ENCODE measurements at places on chromosomes 12 and 14.
A peak's percentile ranks its signal among the peaks of the same experiment; 100 is the strongest.

DNA sequence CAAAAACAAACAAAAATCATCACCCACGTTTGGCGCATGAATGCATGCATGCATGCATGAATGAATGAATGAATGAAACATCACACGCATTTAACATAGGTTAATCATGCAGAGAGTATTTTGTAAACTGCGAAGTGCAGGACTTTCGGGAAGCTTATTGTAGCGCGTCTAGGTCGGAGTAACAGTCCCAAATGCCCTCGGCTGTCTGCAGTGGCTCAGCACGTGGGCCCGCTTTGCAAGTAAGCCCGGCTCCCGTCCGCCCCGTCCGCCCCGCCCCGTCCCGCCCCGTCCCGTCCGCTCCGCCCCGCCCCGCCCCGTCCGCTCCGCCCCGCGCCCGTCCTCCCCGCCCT lies 263 bp upstream of the IFT81 start:
- no peak for DNase-seq

DNA sequence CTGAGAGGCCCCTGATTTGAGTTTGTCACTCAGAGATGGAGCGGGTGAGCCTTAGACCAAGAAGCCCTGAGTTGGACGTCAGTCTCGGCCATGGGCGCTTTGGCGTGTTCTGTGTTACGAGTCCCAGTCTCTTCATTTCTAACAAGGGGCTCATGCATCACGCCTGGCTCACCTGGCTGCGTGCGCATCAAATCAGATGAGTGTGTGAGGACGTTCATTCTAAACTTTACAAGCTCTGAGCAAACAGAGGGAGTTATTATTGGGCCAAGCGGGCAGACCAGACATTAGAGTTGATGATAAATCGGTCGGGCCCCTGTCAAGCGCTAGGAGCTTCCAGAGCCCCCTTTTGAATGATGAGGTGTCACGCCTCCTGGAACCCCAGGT lies 117.2 kb downstream of the CALM1 start:
- peak; percentile 42 for DNase-seq

DNA sequence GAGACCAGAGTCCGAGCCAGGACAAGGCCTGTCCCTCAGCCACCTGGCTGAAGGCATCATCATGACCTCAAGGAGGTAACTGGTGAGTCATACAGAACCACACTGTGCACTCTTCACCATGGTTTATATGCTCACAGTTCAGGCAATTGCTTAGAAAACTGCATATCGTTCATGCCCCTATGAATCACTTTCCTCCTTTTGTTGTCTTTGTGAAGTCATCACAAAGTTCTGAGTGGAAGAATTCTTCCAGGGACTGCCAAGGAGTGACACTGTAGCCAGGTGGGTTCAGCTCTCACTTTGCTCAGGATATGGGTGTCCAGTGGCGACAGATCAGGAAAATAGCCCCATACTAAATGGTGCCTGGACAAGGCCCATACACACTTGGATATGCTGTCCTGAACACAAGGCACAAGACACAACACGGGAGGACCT lies 92.5 kb downstream of the DPF3 start:
- no peak for DNase-seq

DNA sequence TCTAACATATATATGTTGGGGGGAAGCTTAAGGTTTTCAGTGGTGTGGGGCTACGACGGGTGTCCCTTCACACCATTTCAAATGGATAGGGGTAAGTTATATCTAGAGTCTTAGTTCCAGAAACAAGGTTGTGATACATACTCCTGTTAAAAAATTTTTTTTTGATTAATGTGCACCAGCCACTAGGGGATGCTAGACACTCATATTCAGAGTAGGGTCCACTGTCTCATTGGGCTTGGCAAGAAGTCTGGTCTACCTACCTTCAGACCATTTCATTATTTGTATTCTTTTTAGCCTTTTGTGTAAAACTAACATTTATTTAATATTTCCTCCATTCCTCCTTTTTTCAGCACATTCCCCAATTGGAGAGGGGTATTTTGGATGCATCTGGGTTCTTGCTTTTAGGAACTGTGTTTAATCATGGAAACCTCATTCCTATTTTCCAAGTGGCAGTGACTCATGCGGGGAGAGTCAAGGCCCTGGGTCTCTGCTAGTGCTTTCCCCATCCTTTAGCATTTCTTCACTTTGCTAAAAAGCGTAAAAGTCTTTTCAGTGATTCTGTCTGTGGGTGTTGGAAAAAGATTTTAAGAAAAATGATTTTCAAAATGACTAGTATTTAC lies 33.4 kb downstream of the ANO4 start:
- DNase-seq, result no peak

DNA sequence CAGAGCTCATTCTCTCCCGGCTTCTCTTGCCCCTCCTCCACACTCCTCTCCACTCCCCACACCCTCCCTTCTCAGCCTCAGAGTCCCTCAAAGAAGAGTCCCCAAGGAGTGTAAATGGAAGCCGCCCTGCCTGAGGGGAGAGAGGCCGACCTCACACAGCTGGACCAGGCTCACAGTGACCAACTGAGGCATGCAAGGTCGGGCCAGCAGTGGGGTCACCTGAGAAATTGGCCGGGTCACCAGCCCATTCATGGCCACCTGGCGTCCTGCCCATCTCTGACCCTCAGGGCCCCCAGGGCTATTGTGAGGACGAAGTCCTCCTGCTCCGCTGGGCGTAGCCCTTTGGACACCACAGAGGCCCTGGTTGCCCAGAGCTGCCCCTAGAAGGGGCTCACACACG lies 49.5 kb upstream of the NUAK1 start:
- DNase-seq, result no peak

DNA sequence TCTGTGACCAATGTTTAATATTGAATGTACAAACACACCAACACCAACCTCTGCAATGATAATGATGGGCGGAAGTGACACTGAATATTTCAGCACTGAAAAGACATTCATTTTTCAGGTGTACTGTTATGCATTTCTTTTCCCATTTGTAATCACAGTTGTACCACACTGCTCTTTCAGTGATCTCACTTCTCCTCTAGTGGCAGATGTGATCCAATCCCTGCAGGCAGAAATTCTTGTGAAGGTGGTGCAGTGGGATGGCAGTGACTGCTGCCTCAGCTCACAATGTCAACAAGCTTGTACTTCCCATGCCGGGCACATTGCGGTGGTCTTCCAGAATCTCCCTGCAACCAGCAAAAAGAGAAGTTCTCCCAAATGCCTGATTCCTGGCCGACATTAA lies 23.0 kb upstream of the ERGIC2 start:
- DNase-seq, result no peak

- no peak for DNase-seq
Measured at GRCh38 chr12:98646294-98647090, 1.4 kb downstream of the APAF1 start.

DNA sequence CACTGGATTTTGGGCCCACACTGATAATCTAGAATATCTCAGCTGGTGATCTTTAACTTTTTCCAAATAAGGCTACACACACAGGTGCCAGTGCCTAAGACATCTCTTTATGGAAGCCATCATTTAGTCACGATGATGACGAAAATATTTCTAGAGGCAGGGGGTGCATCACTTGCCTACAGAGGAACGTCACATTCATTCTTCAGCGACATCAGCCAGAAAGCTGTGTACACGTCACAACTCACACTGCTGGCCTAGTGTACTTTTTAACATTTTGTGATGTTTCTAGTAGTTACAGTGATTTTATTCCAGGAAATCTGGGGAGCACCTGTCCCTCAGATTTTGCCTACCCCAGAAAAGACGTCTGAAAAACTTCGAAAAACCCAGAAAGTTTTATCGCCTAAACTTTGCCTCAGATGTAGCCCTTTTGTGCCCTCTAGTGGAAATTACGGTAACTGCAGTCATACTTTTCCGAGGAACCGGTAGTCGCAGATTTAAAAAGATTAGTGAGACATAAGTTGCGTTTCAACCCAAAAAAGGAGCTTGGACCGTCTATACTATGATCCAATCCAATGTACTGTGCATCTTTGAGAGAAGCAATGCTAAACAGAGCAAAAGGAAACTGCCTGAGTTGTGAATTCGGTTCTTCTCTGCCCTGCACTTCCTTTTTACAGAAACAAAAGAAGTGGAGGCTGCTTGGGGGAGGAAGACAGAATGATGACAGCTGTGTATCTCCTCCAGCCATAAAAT lies 64.3 kb upstream of the STON2 start:
- peak; percentile 85 for DNase-seq

DNA sequence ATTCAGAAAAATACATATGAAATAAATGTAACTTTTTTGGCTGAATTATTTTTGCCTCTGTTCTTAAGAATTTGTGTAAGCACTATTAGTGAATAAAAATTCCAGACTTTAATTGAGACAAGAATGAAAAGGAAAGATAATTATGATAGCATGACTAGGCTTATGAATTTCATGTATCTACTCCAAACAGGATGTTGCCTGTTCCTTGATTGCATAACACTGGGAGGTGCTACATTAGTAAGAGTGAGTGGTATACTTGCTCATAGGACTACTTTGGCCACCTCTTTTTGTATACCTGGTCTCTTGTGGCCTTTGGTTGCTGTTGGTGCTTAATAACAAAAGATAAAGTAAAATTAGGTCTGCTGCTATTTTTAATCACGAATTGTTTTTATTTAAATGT lies 112.8 kb downstream of the NAV3 start:
- peak; percentile 34 for DNase-seq

GRCh38 chr14:22882529-22883172 lies 371 bp upstream of the REM2 start:
- DNase-seq, result peak; percentile 72

DNA sequence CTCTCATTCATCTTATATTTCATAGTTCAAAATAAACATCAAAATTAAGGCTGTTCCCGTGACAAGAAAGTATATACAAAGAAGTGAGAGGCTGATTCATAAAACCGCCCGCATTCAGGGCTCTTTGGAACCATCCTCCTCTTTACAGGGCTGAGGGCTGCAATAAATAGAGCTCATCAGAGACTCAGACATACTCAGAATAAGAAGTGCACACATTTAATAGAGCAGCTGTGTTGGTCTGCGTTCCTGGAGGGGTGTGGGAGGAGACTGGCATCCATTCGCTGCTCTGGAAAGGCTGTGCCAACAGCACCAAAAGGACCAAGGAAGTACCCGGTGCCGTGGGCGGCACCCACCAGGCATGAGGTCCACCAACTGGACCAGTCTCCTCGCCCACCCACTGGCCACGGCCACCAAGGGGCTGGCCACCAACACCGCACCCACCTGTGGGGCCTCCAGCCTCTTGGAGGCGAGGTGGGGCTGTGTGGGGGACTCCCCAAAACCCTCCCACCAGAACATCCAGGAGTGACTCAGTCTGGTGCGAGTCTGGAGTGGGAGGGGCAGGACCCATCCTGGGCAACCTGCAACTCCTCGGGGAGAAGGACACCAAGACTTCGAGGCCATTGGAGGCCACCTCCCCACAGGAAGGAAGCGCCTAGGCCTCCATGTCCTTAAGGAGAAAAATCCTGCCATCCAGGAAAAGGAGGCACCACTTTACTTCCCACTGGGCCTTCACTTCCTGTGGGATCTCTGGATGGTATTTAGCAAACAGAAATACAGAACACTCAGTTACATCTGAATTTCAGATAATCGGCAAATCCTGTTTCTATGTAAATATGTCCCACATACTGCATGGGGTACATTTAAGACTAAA lies 32.7 kb downstream of the VCPKMT start:
- DNase-seq, result no peak

DNA sequence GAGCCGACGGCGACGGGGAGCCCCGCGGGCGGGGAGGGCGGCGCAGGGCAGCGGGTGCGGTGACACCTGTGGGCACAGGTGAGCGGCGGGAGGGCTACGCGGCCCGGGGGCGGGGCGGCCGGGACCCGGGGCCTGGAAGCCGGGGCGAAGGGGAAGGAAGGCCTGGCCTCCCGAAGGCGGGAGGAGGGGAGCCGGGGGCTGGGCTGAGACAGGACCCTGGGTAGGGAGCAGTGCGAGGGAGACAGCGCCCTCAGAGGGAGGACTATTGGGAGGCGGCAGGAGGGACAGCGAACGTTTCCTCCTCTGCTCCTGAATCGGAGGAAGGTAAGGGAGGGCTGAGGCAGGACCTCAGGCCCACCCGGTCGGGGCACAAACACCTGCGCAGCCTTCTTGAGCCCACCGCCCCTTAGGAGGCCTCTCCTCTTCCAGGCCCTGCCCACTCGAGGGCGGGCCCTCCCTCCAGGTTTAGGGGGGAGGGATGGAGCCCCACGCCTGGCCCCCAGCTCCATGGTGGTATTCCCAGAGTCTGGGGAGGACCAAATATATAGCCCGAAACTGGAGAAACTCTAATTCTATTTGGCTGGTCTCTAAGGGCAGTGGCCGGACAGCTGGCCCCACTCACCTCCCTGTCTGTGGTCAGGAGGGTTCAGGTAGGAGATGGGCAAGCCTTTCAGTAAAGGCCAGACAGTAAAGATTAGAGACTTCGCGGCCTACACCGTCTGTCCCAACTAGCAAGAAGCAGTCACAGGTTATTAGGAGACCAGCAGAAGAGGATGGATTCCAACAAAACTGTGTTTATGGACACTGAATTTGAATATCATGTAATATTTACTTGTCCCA lies 509 bp downstream of the PLEKHG6 start:
- DNase-seq, result no peak

All from lung (tissue), 17 donors.